ENCODE measurements at places on chromosomes 2 and 18.
A peak's percentile ranks its signal among the peaks of the same experiment; 100 is the strongest.

GRCh38 chr2:186437719-186438118 lies 48.3 kb upstream of the ZC3H15 start:
- DNase-seq: no peak

GRCh38 chr2:50751311-50752031 lies 280.5 kb downstream of the NRXN1 start:
- DNase-seq: no peak

- no peak for DNase-seq
Observed at GRCh38 chr2:1429895-1430294, 16.6 kb downstream of the TPO start.

DNA sequence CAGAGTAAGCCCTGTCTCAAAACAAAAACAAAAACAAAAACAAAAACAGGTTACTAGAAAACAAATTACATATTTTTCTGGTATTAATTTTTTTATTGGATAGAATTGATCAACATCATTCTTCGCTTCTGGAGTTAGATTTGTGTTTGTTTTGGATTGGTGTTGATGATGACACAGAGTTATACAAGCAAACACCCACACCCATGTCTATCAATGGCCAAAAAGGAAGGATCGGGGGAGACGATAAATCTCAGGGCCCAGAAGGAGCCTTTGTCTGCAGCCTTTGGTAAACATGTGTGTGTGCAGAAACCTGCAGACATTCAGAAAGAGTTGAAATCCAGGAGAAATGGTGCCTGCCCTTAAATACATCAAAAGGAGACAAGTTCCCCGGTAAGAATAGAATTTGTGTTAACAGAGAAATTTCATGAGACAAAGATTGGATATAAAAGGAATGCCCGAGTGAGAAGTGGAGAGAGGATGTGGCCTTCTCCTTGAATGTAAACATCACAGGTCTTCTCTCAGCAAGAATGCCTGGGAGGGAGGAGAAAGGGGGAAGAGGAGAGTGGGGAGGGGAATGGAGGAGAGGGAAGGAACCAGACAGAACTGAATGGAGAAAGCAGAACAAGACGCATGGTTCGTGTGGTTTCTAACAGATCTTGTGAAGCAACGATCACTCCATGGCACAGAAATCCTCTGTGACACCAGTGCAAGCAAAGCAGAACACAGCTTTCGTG lies 40.4 kb upstream of the TMEM178A start:
- DNase-seq: peak; percentile 65

- peak; percentile 4 for DNase-seq
Observed at GRCh38 chr2:43576981-43577892, 18.6 kb downstream of the THADA start.

GRCh38 chr2:37809931-37810570 lies 115.0 kb upstream of the RMDN2 start:
- DNase-seq: no peak

DNA sequence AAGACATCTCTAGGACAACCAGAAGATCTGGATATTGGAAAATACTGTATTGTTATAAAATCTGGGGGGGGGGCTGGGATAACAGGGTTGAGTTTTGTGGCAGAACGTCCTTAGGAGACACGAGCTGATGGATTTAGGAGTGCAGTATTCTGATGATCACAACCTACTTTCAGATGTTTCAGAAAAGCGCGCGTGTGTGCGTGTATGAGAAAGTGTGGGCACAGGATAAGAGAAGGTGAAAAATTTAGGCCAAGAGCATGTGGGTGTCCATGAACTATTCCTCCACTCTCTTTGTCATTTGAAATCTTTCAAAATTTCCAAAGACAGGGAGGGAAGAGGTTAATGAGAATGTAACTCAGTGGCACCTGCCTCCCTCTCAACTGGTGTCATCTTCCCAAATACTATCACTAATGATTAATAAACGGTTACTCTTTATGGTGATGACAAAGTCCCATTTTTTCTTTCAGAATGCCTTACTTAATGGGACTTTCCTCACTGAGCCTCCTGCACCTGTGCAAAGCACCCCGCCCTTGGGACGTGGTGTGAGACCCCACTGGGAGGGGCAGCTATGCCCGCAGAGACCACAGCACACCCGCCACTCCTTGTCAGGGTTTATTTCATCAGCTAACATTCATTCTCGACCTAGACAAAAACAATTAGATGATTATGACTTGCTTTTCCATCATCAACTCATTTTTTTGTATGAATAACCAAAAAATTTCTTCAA lies 53.6 kb downstream of the HS6ST1 start:
- no peak for DNase-seq

- no peak for DNase-seq
Observed at GRCh38 chr2:144570566-144570965, 50.6 kb upstream of the ZEB2 start.

- no peak for DNase-seq
Observed at GRCh38 chr18:47969816-47970215, 39.4 kb upstream of the SMAD2 start.

DNA sequence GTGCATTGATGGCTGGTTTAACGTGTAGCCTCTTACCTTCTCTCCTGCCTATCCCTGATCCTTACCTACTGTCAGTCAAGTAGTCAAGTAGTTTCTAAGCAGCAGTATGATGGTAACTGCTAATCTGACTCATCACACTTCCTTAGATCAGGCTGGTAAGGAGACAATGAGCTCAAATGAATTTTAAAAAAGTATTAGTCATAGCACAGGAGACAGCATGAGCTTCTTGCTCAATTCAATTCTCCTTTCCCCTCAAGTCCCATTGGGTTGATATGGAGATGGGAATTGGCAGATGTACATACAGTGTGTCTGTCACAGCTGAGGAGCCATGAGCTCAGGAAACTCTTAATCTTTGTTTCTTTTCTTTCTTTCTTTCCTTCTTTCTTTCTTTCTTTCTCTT lies 799.7 kb downstream of the LRP1B start:
- DNase-seq: no peak

DNA sequence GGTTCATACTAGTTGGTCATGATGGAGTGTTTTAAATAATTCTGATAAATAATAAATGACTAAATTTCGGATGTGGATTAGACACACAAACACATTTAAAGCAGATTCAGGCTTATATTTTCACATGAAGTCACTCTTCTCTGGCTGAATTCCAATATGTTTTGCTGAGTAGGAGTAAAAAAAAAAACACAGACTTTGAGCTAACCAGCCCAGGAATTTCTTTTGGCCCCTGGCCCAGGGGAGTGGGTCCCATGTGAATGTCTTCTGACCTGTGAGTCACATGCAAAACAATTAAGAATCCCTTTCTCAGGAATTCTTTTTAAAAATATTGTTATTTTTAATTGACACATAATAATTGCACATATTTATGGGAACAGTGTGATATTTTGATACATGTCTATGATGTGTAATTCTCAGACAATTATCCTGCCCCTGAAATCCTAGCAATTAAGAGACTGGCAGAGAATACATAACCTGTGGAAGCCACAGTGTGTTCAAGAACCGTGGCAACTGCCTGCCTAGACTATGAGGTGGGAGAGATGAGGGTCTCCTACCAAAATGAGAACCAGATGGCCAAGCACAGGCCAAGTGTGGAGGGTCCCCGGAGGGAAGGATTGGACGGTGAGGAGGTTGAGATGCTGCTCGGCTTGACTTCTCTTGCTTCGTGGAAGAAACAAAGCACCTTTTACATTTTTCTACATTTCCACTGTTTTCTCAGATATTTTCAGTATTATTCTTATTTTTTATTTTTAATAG lies 236.4 kb downstream of the PIEZO2 start:
- no peak for DNase-seq

DNA sequence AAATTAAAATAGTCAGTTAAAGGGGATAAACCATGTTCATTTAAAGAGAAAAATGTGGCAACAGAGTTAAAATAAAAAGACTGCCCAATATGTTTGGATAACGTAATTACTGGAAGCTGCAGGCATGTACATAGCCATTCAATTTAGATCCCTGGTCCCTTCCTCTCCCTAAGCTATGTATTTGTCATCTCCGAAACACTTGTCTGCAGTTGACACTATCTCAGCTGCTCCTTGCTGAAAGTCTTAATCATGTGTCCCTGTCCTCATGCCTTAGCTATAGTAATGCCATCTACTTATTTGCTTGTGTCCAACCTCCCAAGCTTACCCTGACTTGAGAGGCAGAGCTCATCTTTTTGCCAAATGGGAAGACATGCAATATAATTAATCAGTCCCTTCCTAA lies 173.8 kb upstream of the REV1 start:
- DNase-seq: no peak

- DNase-seq: no peak
Observed at GRCh38 chr2:25763575-25763974, 90.2 kb upstream of the DTNB start.

DNA sequence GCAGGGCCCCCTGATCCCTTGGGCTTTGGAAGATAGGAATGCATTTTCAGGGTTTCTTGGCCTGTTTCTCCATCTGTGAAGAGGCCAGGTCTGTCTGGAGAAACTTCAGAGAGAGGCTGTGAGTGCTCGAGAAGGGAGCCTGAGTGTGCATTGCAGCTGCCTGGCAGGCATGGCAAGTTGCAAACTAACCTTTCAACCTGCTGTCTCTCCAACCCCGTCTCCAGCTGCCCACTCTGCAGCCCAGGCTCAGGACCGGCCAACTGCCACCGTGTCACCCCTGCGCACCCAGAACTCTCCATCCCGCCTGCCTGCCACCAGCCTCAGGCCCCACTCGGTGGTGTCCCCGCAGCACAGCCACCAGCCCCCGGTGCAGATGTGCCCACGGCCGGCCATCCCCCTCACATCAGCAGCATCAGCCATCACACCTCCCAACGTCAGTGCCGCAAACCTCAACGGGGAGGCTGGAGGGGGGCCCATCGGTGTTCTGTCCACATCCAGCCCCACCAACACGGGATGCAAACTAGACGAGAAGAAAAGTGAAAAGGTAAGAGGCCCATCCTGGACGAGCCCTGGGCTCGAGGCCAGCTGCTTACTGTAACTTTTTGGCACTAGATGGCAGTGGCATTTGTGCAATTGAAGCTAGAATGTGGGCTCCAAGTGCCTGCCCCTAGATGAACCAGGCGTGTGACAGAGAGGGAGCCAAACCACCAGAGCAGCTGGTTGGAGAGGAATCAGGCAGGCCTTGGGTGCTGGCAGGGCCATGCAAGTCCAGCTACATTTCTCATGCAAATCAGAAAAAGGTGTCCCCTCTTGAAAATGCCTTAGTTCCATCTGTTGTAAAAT lies 164.6 kb downstream of the SEPTIN10 start:
- DNase-seq: no peak

DNA sequence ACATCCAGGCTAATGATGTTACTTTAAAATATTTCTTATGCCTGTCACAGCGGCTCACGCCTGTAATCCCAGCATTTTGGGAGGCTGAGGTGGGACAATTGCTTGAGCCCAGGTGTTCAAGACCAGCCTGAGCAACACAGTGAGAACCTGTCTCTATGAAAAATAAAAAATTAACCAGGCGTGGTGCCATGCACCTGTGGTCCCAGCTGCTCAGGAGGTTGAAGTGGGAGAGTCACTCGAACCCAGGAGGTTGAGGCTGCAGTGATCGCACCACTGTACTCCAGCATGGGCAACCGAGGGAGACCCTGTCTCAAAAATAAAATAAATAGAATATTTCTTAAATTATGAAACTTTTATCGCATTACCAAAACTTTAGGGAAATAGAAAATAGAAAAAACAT lies 28.1 kb upstream of the ACTR3 start:
- no peak for DNase-seq

DNA sequence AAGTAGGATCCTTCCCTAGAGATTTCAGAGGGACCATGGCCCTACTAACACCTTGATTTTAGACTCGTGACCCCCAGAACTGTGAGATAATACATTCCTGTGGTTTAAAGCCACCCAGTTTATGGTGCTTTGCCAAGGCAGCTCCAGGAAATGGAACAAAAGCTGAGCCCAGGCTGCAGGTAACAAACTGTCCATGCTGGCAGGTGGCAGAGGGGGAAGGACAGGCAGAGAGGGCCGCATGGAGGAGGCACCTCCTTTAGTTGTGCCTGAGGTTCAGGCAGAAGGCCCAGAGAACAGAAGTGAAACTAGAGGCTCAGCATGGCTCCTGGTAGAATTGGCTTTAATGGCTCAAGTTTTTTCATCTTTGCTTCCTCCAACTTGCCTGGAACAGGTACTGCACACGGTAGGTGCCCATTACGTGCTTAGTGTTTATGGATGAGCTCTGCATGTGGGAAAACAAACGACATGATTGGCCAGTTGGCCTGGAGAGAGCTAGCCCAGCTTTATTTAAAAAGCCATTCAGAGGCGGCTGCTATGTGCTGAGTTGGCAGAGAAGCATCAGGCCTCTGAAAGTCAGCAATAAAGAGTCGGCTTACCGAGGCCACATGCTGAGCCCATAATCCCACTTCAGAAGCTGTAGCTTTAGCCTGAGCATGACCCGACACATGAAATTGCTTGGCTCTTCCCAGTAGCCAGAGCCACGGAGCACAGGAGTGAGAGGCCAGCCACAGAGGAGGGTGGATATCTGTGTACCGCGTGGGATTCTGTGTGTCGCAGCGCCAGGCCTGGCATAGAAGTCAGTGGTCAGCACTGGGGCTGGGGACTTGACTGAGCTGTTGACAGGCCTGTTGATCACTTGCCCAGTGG lies 36.5 kb downstream of the HS1BP3 start:
- no peak for DNase-seq

- no peak for DNase-seq
Observed at GRCh38 chr2:109637749-109638570, 23.8 kb downstream of the SOWAHC start.

DNA sequence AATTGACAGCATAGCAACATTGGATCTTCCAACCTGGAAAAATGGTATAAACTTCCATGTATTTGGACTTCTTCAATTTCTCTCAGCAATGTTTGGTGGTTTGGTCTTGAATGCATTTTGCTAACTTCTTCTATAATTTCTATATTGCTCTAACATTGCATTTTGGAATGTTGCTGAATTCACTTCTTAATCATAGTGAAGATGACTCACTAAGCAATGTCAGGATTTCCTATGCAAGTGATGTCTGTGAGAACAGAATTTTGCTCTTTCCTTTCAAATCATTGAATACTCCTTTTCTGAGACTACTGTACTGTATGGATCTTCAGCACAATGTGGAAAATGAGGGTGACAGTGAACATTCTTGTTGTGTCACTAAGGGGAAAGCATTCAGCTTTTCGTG lies 28.9 kb upstream of the CDH19 start:
- DNase-seq: no peak

DNA sequence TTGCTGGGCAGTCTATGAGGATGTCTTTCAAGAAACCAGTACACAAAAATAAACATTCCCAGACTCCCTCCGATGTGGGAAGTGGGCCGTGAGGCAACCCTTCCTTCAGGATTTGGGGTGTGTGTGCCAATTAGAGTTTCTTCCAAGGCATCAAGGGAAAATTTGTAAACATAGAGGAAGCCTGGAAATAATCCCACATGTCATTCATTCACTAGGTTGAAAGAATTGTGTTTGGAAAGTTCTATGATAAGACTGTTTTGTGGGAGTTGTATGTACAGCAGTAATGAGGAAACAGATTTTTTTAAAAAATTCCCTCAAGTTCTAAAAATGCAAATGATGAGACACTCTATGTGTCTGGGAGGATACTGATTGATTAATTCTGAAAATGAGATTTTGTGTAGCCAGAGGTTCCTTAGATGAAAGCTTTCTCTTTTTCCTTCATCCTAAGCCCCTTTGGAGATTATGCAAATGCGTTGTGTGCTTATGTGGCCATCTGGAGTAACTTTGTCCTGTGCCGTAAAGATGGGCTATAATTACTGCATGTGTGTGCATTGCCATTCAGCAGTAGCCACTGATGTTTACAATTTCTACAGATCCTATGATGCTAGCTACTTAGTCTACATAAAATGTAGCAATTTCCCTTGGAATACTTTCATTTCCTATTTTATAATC lies 107.8 kb upstream of the TPO start:
- no peak for DNase-seq

GRCh38 chr2:180222644-180223043 lies 215.5 kb upstream of the CWC22 start:
- DNase-seq: no peak

Data from GDM1 (cell line).